ENCODE measurements at places on chromosomes 16 and 17.

- DNase-seq, result no peak
These were observed 473.6 kb upstream of the ZFHX3 start for GRCh38 chr16:73521499-73521898.

- DNase-seq, result no peak
These were observed 193.2 kb downstream of the RAB11FIP4 start for GRCh38 chr17:31584438-31585279.

DNA sequence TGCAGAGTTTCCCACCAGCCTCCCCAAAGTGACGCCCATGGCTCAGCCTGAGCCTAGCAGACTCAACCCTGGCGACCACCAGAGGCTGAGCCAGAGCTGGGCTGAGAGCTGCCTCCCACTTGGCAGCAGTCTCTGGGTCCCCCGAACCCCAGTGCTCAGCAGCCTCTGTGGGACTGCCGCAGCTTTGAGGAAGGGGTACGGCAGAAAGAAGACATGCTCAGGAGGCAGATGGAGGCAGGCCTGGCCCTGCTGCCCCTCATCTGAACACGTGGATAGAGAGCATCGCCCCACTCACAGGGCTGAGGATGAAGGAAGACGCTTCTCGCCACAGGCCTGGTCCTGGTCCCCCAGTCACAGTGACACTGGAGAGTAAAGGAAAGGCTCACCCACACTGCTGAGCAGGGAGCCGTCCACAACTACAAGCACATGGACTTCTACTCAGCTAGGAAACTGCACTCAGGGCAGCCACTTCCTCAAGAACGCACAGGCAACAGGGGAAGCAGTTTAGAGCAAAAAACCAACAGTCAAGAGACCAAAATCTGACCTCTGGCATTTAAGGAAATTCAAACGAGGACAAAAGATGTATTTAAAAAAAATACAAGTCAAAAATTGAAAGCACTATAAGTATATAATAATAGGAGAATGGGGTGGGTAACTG lies 45.2 kb upstream of the GSG1L start:
- DNase-seq, result no peak

DNA sequence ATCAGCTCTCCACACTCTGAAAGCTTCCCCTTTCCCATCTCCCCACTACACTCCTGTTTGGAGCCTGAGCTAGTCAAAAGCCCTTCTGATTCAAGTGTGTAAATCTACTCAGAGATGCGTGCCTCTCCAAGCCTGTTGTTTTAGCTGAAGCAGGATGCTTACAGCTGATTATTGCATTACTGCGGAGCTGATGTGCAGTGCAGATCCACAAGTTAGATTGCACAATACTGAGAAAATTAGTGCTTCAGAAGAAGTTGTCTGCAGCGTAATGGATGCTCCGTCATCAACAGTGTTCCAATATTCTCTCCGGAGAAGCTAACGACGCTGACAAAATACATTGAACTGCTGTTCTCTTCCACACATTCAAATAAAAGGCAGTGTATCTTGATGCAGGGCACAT lies 44.8 kb upstream of the NLRP1 start:
- no peak for DNase-seq

DNA sequence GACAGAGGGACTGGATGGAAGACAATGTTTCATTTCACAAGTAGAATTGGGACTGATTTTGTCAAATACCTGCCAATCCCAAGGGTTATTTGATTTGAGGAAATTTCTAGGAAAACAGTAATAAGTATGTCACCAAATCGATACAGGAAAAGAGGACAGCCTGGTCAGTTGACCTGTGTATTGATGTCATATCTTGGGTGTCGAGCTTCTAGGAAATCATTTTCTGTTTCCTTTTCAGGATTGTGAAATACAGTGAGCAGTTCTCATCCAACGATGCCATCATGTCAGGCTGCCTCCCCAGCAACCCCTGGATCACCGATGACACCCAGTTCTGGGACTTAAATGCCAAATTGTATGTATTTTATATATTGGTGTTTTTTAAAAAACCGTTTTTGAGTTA lies 56.1 kb downstream of the RGS9 start:
- DNase-seq, result no peak

DNA sequence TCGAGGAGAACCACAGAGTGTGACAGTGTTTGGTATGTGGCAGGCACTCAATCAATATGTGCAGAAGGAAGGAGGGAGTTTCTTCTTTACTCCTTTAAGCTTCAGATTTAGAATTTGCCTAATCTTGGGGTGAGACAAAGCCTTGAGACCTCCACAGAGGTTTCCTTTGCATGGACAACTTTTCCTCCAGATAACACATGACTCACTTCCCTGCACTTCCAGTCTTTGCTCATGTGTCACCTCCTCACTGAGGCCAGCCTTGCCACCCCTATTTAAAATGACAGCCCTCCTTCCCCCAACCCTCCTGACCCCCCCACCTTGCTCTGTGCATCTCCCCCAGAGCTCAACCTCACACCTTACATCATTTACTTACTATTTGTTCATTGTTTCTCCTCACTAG lies 17.4 kb upstream of the NOS2 start:
- DNase-seq, result no peak

DNA sequence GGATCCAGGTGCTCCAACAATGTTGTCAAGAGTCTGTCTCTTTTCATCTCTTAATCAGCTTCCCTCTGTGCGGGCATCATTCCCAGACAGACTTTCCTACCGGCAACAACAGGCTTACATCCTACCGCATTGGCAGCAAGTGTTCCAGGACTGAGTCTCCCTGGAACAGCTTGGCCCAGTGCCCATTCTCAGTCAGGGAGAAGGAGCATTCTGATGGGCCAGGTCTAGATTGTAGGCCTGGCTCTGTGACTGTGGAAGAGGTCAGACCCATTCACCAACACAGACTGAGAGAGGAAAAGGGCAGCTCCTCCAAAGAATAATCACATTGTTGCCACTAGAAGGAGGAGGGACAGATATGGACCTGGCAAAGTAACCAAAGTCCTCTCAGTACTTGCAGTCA lies 68.1 kb upstream of the TMEM132E start:
- DNase-seq, result no peak

GRCh38 chr17:51860954-51861561 lies 297.5 kb downstream of the CA10 start:
- no peak for DNase-seq

DNA sequence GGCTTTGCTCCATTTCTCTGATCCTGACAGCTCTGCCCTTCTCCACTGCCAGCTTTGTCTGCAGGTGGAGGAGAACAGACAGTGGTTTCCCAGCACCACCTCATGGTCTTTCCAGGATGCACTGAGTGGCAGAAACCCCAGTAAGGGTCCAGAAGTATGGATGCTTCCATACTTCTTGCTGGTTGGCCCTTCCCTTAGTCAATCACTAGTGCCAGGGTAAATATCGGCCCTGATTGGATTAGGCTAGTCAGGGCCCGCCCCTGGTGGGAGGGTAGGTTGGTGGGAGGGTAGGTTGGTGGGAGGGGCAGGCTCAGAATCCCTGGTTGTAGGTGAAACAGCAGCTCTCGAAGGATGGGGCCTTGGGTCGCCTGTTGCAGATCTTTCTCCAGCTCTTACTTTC lies 10.2 kb downstream of the RNF213 start:
- no peak for DNase-seq

- no peak for DNase-seq
These were observed 11.9 kb downstream of the PIPOX start for GRCh38 chr17:29054835-29055234.

DNA sequence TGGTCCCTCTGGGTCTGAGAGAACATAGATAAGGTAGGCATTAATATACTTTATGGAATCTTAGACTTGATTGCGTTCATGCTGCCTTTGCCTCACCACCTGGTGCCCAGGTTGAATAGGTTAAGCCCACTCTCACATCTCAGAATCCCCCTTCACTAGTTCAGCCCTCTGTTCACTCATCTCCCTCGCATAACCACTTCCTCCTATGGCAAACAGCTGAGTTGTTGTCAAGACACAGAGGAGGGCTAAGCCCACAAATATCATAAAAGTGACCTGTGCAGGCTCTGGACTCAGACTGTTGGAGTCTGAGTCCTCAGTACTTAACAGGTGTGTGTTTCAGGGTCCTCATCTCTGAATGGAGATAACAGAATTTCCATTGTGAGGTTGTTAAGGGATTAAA lies 55.7 kb downstream of the GOSR1 start:
- DNase-seq, result no peak

DNA sequence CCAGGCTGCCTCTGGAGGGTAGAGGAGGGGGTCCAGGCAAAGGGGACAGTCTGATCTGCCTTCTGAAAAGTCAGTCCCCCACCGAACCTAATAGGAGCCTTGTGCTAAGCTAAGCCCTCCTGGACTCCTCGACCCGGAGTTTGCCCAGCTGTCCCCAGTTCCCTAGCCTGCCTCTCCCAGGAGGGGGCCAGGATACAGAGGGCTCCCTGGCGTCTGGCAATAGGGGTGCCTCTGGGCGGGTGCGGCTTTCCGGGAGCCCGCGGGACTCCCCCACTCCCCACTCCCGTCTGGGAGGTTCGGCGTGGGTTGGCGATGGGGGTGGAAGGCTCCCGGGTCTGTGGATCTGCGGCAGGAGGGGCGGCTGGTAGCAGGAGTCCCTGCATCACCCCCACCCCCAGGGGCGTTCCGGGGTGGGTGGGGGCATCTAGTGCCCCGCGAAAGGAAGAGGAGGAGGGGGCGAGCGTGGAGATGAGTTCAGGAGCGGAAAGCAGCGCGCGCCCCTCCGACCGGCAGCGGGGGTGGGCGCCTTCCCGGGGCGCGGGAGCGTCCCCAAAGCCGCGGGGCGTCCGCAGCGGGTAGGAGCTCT lies 1.2 kb downstream of the GSG1L start:
- DNase-seq, result no peak

GRCh38 chr16:80711406-80711805 lies 93.0 kb downstream of the CDYL2 start:
- DNase-seq, result no peak

GRCh38 chr17:30477774-30478115 lies 537 bp downstream of the GOSR1 start:
- DNase-seq, result no peak
